Stimulated activated CD8-positive, alpha-beta memory T cell treated with anti-CD3 and anti-CD28 coated beads, Interleukin-15, amount 100 ng/mL, for 1 hour (primary cell): ENCODE measurements at places on chromosomes 6 and 20.

- DNase-seq = no peak
These were observed 14.0 kb upstream of the GRM4 start for GRCh38 chr6:34159844-34160243.

DNA sequence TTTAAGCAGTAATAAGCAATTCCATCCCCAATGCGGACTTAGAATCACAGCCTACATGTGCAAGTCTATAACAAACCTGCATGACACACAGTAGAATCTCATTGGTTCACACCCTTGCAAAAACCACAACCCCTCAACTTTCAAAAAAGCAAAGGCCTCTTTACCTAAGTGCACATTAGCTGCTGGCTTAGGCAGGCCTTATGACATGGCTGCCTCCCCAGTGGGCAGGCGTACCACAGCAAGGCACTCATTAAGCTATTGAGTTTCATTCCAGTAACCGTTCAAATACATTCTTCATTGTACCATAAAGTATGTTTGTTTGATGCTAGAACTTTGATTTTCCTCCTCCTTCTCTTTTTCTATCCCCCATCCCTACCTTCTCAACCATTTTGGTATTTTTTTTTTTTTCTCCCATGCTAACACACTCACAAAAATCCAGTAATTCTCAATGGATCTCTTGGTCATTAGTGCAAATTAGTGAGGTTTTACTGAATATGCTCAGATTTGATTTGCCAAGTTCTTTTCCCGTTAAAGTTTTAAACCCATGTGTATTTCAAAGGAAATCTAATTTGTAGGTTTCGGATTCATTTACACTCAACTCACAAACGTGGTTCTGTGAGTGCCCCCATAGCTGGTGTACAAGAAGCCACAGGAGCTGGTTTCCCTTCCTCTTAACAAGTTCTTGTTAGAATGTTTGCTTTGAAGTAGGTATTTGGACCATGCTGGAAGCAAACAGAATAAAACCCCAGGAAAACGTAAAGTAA lies 460.4 kb upstream of the RUNX2 start:
- no peak for DNase-seq

GRCh38 chr20:19440660-19441527 lies 228.5 kb downstream of the SLC24A3 start:
- DNase-seq = no peak

- no peak for DNase-seq
These were observed 128.9 kb downstream of the BANF2 start for GRCh38 chr20:17828598-17829144.

- no peak for DNase-seq
These were observed 143.5 kb downstream of the ZFP64 start for GRCh38 chr20:52047811-52048764.

- DNase-seq = no peak
These were observed 31.9 kb downstream of the NUDT3 start for GRCh38 chr6:34360556-34360955.

GRCh38 chr6:44257025-44257752 lies at the start of gene SLC35B2:
SLC35B2 (minus strand) TSS chr6:44257528; CDS start chr6:44257410, 118 bp downstream.
- no peak for DNase-seq

DNA sequence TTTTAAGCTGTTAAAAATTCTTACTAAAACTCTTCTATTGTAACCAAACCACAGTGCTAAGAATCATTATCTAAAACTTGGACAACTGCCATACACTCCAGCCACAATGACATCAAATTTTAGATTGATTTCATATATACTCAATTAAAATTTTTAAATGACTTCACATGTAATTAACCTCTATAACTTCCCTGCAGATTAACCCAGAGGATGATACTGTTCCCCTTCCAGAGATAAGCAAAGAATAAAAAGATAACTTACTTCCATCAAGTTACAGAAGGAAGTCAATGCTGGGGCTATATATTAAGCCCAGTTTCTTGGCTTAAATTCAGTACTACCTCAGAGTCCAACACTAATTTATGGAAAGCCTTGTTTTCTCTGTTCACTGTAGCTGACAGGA lies 71.3 kb downstream of the ARHGAP18 start:
- DNase-seq = no peak

GRCh38 chr6:78670802-78671201 lies 196.5 kb upstream of the IRAK1BP1 start:
- no peak for DNase-seq

DNA sequence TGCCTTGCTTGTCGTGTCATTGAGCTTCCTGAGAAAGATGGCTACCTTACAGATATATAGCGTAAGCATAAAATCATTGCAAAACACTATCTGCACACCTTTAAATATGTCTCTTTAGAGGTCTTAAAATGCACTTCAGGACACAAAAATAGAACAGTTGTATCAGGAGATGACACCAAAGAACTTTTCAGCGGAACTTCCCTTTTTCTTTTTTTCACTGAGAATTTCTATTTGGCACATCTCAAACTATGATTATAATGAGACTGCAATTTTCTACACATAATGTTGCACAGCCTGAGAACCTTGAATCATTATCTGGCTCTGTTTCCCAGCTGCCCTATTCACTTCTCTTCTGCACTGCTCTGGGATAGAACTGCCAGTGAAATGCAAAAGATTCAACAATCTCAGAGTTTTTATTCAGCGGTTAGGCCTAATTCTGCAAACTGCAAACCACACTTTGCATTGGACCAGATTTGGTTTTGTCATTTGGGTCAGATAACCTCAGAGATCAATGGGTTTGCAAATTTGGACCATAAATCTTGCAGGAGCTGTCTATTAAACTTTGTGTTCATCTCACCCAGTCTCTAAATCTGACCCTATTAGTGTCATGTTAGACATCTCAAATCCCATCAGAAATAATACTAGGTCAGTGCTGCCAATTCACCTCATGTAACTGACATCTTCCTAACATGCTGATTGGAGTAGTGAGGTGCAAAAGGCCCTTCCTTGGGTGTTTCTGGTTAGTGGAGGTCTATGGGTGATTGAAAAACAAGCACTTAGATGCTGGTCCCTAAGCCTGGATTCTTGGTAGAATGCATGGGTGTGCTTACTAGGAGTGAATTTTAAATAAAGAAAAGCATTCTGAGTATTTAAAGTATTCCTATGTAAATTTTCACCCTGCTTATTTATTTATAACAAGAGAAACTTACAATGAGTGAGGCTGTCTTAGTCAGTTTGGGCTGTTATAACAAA lies 382.7 kb downstream of the UTRN start:
- DNase-seq = no peak

- no peak for DNase-seq
These were observed 69.6 kb upstream of the ARMC2 start for GRCh38 chr6:108778421-108779186.

DNA sequence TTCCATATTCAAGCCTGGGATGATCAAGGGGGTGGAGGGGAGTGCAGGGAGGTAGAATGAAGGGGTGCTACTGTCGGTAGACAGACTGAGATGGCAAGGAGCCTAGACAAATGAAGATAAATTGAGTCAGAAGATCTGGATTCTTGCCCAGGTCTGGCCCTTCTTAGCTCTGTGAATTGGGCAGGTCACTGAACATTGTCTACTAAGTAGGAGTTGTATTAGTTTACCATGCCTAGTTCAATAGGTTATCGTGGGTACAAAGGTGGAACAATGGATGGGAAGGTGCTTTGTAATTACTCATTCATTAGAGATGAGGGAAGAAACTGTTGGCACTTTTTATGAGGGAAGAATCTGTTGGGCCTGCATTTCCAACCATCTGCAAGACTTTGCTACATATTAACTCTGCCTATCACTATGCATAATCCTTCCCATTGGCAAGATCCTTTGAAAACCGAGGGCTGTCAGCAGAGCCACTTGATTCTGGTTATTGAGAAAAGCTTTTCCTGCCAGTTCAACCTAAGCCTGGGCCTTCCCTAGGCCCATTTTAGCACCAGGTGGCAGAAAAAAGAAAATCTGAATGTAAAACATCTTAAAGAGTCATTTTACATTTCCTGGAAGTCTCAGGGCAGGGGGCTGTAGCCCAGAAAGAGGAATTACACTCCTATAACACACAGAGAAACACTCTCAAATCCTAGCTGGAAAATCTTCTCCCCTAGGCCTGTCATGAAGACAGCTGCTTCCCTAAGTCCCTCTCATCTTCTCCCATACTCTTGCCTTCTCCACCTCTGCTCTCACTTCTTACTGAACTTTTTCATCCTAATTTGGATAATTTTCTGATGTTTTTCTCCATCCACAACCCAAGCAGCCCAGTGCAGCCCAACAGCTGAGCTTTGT lies 103.5 kb downstream of the CD24 start:
- no peak for DNase-seq

DNA sequence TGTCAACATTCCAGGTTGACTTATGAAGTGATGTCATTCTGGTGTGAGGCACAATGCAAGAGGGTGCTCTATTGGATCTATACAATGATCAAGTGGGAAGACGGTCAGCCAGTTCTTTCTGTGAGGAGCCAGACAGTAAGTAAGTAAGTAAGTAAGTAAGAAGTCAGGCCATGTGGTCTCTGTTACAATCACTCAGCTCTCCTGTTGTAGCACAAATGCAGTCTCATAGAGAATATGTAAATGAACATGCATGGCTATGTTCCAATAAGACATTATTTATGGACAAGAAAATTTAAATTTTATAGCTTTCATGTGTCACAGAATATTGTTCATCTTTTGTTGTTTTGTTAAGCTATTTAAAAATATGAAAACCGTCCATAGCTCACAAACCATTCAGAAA lies 399.7 kb downstream of the BTBD3 start:
- DNase-seq = no peak
